Liver (tissue), 10 donors: ENCODE measurements at places on chromosomes 6 and 20.

DNA sequence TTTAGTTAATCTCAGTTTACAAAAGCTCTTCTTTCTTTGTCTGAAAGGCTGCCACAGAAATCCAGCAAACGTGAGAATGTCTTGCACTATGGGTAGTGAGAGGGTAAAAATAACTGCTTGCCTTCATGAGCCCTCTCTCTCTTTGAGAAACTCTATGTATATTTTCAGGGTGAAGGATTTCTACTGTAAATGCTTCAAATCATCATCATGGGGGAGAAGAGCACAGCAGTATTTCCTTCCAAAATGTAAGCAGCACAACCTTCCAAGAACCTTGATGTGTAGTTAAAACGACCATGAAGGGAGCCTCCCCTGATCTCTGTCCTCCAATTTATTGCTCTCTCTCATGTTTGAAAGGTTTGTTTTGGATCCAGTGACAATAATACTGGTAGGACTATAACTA lies 141.3 kb upstream of the CENPW start:
- DNase-seq: no peak

DNA sequence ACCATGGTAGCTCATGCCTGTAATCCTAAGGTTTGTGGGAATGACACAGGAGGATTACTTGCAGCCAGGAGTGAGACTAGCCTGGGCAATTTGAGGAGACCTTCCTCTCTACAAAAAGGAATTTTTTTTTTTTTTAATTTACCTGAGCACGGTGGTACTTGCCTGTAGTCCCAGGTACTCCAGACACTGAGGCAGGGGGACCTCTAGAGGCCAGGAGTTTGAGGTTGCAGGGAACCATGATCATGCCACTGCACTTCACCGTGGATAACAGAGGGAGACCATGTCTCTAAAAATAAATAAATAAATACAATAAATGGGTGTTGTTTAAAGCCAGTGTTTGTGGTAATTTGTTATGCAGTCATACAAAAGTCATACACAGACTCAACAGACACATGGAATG lies 2.4 kb upstream of the HLA-F start:
- no peak for DNase-seq

DNA sequence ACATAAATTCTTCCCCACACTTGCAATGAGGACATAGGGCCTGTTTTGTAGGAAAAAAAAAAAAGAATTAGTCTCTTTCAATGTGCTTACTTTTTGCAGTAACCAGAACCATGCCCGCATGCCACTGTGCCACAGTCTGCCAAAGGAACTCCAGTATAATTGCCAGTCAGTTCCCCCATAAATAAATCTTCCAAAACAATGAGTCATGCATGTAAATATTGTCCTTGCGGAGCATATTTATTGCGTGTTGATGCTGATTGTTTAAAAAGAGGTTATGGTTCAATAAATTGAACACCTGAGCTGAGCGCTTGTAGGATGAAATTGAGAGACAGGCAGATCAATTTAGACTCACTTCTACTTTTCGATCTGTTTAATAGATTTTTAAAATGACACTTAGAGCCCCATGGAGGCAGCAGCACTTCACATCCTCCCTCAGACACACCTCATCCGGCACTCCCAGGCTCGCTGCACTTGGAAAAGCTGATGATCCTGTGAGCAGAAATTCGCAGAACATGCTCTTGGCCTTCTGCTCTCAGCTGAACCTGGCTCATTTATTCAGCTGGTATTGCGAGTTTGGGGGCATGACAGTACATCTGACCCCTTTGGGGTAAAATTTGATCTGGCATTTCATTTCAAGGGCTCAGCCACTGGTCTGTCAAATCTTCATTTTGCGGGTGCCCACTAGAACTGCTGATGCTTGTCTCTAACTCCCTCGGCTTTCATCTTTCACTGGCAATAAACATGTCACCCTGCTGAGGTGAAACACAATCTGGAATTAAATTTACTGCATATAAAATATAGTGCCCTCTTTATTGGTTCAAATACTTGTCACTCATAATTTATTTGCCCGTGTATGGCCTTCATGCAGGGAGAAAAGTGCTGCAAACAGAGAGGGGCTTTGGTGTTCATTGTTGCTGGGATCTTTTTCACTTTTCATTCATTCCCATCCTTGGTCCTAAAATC lies 371.1 kb upstream of the POU3F2 start:
- DNase-seq: no peak

DNA sequence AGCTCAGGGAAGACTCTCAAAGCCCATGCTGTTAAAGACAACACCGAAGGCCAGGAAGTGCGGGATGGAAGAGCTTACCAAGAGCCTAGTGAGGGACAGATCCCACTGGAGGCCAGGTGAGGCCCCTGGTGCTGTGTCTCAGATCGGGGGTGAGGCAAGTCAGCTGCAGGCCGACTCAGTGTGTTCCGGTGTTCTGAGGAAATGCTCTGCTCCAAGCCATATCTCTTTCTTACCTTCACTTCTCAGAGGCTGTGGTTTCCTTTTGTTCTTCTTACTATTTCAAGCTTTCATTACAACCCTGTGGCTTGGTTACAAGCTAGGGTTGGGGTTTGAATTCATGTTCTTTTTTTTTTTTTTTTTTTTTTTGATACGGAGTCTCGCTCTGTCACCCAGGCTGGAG lies 114.3 kb upstream of the ZFP64 start:
- no peak for DNase-seq

GRCh38 chr6:24494821-24495795 lies at the start of gene ALDH5A1:
Gene ALDH5A1 (plus strand): TSS chr6:24494969. CDS start chr6:24494997, 28 bp downstream.
- peak; percentile 82 for DNase-seq

DNA sequence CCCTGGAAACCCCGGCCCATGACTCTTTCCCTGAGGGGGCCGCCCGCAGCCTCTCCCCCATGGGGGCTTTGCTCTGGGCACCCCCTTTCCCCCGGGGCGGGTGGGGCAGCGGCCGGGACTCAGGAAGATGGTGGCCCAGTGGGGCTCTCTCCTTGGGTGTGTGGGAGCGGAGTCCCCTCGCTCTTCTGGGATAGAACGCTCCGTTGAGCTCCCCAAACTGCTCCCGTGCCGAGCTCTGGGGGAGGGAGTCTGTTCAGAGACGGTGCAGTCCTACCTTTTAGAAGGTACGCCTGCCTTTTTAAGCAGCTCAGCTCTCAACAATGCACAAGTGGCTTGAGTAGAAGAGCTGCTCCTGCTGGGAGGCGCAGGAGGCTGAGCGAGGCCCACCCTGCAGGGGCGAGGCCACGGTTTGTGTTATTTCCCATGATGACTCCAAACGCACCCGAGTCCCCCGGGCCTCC lies 21.7 kb upstream of the BHLHE23 start:
- DNase-seq: no peak

GRCh38 chr6:149938571-149939355 lies 3.1 kb upstream of the ULBP2 start:
- DNase-seq: no peak

GRCh38 chr6:45094831-45095230 lies 233.3 kb upstream of the RUNX2 start:
- DNase-seq: no peak

DNA sequence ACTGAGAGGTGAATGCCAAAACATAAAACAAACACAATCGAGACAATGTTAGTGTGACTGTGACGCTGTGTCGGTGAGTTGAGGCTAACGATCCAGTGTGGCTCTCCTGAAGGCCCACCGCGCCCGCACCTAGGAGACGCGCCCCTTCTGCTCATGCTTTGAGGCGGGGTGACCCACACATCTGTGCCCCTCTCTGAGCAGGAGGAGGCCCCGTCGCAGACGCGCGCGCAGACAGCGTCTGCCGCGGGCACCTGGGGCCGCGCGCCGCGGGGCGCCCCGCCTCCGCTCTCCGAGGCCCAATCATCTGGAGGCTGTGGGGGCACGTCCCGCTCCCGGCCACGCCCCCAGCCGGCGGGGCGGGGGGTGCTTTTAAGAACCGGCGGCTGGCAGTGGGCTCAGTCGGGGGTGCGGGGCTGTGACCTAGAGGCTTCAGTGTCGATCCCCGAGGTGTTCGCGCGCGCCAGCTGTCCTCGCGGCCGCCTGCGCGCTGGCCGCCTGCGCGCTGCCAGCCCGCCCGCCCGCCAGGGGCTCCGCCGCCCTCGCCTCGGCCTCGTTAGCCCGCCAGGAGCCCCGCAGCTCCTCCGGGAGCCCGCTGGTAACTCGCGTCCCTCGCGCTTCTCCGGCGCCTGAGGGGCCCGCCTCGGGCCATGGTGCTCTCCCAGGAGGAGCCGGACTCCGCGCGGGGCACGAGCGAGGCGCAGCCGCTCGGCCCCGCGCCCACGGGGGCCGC lies at the start of gene SLC16A10:
Gene SLC16A10, plus strand, starts transcription at position 398 of the 730 bp plus-strand sequence. Its CDS starts 250 bp downstream, at position 648.
- DNase-seq: peak; percentile 87

DNA sequence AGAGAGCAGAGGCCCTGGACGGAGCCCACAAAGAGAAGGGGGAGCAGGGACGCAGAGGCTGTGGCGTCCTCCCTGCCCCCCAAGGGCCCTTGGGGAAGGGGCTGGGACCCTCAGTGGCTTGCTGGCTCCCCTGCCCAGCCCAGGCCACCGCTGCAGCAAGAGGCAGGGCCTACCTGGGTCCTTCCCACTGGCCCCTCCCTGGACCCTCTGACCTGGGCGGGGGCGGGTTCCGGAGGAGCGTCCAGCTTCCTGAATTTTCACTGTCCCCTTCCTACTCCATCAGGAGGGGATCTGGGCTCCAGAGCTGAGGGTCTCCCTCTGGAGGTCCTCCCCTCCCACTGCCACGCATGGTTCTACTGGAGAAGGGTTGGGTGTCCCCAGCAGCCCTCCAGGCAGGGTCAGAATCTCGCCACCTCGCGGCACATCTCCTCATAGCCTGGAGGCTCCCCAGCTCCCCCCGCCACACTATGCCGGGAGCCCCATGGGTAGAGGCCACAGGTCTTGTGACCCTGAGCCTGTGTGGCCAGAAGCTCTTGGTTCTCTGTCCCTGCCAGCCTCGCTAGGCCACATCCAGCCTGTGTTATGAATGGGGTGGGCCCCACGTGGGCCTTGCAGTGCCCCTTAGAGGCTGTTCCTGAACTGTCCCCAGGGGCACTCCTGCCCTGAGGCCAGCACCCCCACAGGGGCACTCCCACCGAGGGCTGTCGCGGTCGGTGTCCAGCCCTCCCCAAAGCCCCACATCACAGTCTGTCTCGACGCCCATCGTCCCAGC lies 1.0 kb upstream of the SOX18 start:
- no peak for DNase-seq

DNA sequence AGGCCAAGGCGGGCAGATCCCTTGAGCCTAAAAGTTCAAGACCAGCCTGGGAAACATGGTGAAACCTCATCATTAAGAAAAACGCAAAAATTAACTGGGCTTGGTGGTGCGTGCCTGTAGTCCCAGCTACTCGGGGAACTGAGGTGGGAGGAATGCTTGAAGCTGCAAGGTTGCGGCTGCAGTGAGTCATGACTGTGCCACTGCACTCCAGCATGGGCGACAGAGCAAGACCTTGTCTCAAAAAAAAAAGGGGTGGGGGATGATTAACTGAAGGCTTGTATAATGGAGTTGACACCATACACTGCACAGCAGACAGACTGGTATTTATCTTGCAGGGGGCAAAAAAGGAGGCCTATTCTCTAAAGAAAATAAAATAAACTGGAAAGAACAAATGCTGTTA lies 27.7 kb downstream of the SRPK1 start:
- no peak for DNase-seq

DNA sequence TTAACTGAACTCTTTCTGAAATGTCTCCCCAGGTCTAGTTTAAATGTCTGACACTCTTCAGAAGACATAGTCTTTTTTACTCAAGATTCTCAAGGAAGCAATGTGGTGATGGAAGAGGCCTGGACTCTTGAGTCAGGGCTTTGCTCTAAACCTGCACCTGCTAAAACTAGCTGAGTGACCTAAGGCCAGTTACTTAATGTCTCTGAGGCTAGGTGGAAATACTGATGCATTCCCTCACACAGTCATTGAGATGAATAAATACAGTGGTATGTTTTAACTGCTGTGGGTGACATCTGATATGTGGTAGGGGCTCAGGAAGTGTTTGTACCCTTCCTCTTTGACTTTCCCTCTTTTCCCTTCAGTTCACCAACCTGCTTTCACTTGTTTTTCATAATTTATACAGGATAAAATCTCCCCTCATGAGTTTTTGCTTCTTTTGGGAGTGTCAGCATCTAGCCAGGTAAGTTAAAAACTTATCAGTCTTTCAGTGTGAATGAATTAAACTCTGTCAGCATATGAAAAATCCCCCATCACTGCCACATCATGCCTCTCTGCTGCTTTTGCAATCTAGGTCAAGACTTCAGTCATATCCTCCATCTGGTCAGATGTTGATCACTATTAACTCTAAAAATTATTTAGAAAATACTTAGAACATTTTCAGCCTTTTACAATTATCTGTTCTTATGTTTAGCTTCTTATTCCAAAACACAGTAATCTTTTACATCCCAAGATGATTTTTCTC lies 178.7 kb upstream of the TNFAIP3 start:
- no peak for DNase-seq

DNA sequence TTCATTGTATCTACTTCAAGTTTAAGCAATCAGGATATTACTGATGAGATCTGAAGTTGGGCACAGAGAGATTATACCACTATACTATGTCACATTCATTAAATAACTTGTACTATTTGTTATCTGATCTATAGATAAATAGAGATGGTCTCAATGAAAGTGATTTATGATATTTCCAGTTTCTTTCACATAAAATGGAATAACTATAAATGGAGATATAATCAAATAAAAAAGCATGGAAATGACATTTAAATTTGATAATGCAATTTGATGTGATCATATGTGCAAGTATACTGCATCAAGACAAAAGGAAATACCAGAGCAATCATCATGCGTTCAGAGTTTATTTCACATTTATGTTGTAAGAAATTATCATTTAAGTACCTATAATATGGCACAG lies 368.9 kb downstream of the PKHD1 start:
- no peak for DNase-seq

DNA sequence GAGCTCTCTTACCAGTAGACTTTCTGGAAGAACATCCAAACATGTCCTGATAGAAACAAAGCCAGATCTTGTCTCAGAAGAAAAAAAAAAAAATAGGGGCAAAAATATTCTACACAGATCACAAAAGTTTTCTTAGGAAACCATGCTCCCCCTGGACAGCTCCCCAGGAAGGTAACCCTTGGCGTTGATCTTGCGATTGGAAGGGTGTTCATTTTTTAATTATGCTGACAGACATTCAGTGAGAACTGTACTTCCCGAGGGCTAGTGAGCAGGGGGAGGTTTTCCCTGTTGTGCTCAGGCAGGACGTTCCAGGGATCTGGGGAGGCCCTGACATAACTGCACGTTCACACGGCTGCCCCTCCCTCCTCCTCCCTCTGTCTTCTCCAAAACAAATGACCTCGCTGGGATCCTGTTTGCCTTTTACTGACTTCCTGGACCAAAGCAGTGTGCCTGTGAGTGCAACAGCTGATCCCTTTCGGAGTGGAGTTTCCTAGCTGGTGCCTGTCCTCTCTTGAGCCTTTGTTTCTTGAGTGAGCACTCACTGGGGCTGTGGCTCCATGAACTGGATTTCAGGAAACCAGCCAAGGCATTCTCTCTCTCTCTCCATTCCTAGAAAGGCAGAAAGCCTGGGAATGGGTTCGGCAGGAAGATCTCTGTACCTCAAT lies 46.7 kb downstream of the MARCKS start:
- no peak for DNase-seq

DNA sequence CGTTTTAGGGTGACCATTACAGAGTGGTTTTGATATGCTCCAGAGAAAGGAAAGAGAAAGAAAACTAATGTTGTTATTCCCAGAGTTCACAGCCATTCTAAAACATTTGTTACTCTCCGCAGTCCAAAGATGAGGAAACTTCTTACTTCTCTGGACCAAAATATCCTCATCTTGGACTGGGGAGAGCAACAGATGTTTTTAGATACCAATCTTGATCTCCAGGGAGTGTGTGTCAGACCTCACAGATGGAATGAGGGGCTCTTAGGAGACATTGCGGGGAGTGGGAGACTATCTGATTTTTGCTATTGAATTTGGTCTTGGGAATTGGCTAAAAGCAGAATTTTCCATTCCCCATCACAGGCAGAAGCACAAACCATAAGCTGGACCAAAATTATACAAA lies 110.8 kb downstream of the TNFAIP3 start:
- no peak for DNase-seq
